ENCODE measurements at places on chromosomes 4 and X.

DNA sequence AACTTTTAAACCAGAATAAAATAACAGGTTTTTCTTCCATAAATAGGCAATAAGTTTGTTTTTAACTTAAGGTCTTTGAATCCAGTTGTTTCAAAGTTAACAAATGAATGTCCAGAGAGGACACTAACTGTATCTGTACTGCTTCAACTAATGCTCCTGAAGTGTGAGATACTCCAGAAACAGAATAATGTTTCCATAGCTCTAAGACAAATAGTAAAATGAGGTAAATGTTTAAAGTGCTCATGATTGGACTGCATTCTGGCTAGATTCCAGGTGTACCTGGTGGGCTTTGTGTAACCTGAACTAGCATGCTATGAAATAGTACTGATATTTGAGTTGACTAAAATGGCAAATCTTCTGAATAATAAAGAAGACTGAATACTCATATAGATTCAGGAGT is 51.7 kb downstream of the METTL14 start:
- no peak for DNase-seq

DNA sequence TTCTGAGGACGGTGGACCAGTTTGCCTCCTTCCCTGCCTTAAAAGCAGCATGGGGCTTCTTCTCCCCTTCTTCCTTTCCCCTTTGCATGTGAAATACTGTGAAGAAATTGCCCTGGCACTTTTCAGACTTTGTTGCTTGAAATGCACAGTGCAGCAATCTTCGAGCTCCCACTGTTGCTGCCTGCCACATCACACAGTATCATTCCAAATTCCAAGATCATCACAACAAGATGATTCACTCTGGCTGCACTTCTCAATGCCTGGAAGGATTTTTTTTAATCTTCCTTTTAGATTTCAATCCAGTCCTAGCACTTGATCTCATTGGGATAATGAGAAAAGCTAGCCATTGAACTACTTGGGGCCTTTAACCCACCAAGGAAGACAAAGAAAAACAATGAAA is 255.3 kb downstream of the RAPGEF2 start:
- DNase-seq: no peak

- no peak for DNase-seq
Measured at GRCh38 chrX:136146614-136147314, 569 bp upstream of the FHL1 start.

DNA sequence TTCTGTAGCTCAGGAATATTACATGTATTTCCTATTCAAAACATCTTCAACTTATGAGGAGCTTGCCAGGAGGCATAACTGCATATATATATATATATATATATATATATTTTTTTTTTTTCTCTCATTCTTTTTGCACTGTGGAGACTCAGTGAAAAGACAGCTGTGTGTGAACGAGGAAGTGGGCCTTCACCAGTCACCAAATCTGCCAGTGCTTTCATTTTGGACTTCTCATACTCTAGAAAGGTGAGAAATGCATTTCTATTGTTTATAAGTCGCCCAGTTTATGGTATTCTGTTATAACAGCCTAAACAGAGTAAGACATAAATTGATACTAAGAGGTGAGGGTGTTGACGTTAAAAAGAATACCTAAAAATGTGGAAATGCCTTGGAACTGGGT is 710.6 kb downstream of the TRAM1L1 start:
- DNase-seq: no peak

Measured in KG1 (cell line).